ENCODE measurements at places on chromosomes 2 and 18. TPM values are rescaled to one million over a fixed set of nuclear protein-coding genes. Genes with fewer than 3 reads are reported as not detected.

GRCh38 chr2:215598376-215598975, 162.6 kb upstream of the FN1 start:
- DNase-seq = no peak

GRCh38 chr2:237350597-237350996, 63.4 kb downstream of the COL6A3 start:
- no peak for DNase-seq

The BOLL gene
- total RNA-seq = not detected

The SLC5A7 gene
- not detected for total RNA-seq

The TUBA3E gene
- total RNA-seq = not detected

All from hematopoietic multipotent progenitor cell (in vitro differentiated cells).